IMR-90 (cell line): ENCODE measurements at places on chromosomes 2 and 18.

GRCh38 chr2:142142595-142142994, 11.8 kb upstream of the LRP1B start:
- DNase-seq = no peak

GRCh38 chr2:117702098-117702497, 112.4 kb upstream of the DDX18 start:
- DNase-seq = no peak

GRCh38 chr2:171410624-171411023, 23.2 kb downstream of the METTL8 start:
- DNase-seq = no peak

DNA sequence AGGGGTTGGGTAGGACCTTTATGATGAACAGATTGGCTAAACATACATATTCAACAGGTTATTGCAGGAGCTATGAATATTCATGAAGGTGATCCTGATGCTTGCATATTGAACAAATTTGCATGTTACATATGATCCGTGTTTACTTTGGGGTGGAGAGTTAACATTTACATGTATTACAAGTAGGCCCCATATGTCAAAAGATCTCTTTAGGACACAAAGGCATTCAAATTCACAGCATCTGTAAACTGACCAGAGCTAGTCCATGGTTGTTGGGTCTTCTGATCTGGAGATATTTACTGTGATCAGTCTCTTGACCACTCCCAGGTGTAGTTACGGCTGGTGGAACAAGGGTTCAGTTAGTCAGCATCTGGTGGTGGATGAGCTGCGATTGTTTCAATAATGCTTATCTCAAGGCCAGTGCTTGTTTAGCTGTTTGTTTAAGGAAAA, 80.4 kb downstream of the PMAIP1 start:
- DNase-seq = no peak

DNA sequence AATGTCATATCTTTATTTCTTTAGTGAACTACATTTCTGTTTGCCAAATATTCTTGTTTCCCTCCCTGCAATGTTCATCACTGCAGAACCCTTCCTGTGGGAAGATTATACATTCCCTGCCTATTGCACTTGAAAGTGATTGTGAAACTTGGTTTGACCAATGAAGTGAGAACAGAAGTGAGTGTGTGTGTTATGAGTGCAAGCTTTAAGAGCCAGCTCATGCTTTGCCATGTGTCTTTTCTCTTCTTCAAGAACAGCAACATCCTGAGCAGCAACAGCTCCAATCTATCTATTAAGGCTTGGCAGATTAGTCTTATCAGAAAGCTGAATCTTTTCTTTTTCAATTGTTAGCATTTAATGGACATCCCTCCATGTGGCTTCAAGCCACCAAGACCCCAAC, 42.0 kb upstream of the UBE2E3 start:
- peak; percentile 79 for DNase-seq

- DNase-seq = no peak
These were observed 43.1 kb downstream of the HS6ST1 start for GRCh38 chr2:128275498-128276045.

DNA sequence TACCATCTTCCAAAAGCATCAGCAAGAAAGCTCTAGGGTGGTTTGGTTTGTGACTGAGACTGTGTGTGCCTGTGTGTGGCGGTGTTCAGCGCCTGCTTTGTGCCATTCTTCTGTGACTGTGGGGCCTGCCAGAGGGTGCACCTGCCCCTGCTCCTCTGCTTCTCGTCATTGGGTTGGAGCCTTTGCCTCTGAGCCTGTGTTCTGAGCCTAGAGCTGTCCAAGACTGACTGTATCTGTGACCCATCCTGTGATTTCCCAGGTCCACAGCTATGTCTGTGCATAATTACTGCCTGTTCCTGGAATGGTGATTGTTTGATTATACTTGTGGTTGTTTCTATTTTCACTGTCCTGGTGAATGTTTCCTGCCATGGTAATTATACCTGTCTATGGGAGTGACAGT, 57.1 kb upstream of the KLHL29 start:
- DNase-seq = no peak

- DNase-seq = no peak
These were observed 6.3 kb upstream of the RALBP1 start for GRCh38 chr18:9468998-9469397.

GRCh38 chr2:161030260-161031063, 129.8 kb upstream of the TANK start:
- peak; percentile 100 for DNase-seq

GRCh38 chr2:217680381-217680780, 322.4 kb downstream of the TNS1 start:
- no peak for DNase-seq

DNA sequence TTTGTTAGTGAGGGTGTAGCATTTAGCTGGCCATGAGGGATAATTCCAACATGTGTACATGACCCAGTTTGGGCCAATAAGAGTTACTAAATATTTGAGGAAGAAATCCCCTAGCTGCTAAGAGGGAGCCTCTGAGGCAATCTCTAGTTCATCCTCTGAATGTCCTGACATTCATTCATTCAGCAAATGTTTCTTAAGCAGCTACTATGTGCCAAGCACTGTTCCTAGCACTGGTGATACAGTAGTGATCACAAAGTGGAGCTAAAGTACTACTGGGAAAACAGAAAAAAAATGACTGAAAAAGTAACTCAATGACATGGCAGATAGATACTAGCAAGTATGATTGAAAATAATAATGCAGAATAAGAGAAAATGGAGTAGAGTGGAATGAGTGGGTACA, 79.8 kb upstream of the PID1 start:
- DNase-seq = no peak

- peak; percentile 33 for DNase-seq
These were observed 12.0 kb upstream of the TUBB6 start for GRCh38 chr18:12296087-12296403.

- peak; percentile 63 for DNase-seq
These were observed 6.9 kb downstream of the STEAP3 start for GRCh38 chr2:119230219-119231185.

DNA sequence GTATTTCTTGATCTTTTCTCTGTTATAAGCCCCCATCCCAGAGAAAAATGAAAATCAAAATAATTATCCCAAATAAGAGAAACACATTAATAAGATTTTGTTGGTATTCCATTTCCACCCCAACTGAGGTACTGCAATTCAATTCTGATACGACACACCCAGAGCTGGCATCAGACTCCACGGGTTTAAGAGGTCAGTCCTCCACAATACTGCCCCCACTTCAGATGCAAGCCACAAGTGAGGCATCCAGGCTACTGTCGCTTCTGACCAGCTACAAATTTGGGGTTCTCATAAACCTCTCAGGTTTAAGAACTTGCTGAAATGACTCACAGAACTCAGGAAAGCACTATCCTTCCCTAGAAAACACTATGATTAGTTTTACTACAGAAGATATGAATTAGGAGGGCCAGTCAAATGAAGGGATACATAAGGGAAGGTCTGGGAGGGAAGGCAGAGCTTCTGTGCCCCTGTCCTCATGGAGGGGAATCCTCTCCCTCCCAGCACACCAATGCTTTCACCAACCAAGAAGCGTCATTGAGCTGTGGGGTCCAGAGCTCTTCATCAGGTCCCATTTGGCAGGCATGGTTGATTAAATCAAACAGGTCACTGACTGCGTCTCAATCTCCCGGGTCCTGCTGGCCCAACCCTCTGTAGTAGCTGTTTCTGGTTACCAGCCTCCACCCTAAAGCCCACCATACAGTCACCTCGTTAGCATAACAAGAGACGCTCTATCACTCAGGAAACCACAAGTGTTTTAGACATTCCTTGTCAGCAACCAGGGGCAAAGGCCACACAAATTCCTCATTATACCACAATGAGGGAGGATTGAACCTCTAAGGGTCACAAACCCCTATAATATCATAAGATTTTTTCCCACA, 46.2 kb downstream of the IWS1 start:
- DNase-seq = no peak

GRCh38 chr2:105487142-105488069, 88.6 kb upstream of the FHL2 start:
- DNase-seq = peak; percentile 92

- DNase-seq = no peak
These were observed 134.0 kb upstream of the HDAC4 start for GRCh38 chr2:239534581-239535412.

- no peak for DNase-seq
These were observed 122.4 kb downstream of the GRB14 start for GRCh38 chr2:164498836-164499235.

GRCh38 chr2:42368817-42369531, 8.0 kb upstream of the COX7A2L start:
- DNase-seq = no peak

- DNase-seq = no peak
These were observed 29.2 kb upstream of the ALLC start for GRCh38 chr2:3628800-3629199.

GRCh38 chr2:207724113-207724512, 12.7 kb downstream of the CCNYL1 start:
- DNase-seq = no peak
